ENCODE measurements at places on chromosomes 3 and 15.

DNA sequence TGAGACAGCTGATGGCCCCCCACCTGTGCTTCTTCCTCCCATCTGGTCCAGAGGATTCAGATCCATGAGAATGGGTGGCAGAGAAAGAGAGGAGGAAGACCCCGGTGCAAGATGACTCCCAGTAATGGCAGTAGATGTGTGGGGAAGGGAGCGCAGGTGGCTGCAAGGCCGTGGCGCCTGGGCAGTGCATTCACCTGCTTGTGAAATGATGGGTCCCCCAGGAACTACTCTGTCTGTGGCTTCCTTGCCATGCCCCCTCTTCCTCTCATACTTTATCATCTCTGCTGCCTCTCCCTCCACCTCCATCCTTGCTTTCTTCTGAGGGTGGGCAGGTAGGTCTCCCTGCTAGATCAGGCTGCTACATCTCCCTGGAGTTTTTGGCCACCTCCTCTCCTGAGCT is 23.3 kb downstream of the ZNF710 start:
- DNase-seq: no peak

DNA sequence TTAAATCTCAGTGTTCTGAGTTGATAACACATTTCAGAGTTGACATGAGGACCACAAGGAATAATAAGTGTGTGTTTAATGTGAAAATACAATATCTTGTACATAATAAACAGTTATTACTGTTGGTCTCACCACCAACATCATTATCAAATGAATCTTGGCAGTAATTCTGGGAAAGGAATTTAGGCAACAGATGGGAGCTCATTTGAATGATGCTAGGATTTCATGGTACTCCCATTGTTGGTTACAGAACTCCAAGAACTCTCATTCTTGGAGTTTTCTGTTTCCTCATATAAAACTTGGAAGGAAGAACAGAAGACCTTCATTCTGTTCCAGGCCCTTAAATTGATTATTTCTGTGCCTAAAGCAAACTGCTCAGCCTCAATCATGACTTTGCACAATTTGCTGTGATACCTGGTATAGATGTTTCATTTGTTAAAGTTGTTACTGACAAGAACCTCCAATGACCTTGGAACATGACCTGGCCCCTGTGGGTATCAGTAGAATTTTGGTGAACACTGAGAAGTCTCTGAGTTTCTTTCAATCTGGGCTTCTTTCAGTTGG is 385.8 kb downstream of the LPP start:
- DNase-seq: no peak

DNA sequence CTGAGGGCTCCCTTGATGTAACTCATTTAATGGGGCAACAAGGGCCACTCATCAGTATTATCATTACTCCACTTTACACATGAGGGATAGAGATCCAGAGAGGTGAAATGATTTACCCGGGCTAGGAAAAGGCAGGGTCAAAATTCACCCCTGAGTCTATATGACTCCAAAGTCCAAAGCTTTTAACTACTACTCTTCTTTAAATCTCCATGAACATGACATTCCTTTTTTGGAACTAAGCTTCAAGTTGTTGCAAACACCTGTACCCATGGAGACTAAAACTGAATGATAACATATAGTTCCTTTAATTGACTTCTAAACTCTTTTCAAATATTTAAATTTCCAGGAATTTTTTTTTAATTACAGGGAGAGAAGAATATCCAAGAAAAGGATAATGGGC is 292.9 kb upstream of the GADL1 start:
- no peak for DNase-seq

GRCh38 chr3:189227249-189227648 is 55.5 kb downstream of the TPRG1 start:
- DNase-seq: no peak

GRCh38 chr3:172253200-172253599 is 195.1 kb downstream of the GHSR start:
- DNase-seq: no peak

DNA sequence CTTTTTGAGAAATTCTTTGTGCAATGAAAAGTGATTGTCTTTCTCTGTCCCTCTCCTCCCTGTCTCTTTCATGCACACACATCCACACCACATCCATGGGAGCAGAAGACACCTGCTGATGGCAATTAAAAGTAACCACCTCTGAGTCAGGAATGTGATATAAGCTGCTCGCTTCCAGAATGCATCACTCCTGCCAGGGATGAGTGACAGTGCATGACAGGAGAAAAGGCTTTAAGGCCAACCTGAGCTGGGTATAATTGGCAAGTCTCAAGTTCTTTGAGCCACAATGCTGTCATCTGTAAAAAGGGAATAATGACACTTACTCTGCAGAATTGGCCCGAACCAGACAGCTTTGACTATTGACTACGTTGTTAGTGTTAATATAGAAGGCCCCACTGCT is 59.6 kb downstream of the UBP1 start:
- DNase-seq: no peak

- no peak for DNase-seq
Observed at GRCh38 chr3:18825665-18826064, 322.6 kb upstream of the KCNH8 start.

DNA sequence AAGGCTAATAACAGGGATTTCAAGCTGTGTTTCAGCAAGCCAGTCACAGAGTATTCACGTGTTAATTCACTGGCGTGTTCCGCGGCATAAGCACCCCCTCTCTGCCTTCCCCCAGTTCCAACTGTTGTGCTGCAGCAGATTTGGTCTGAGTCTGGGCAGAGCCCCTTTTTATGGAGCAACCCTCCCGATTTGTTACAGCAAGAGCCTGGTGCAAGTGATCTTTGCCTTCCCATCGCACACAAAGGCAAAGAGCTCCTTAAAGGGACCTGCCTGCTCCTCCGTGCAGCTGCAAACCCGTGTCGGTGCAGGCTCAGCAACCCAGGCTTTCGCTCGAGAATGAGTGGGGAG is 170.5 kb downstream of the KCNAB1 start:
- no peak for DNase-seq

- no peak for DNase-seq
Observed at GRCh38 chr3:157220211-157220610, 60.3 kb upstream of the CCNL1 start.

- DNase-seq: no peak
Observed at GRCh38 chr15:75064846-75065245, 41.5 kb downstream of the PPCDC start.

GRCh38 chr3:184241447-184242296 is 7.1 kb downstream of the ALG3 start:
- peak; percentile 75 for DNase-seq

DNA sequence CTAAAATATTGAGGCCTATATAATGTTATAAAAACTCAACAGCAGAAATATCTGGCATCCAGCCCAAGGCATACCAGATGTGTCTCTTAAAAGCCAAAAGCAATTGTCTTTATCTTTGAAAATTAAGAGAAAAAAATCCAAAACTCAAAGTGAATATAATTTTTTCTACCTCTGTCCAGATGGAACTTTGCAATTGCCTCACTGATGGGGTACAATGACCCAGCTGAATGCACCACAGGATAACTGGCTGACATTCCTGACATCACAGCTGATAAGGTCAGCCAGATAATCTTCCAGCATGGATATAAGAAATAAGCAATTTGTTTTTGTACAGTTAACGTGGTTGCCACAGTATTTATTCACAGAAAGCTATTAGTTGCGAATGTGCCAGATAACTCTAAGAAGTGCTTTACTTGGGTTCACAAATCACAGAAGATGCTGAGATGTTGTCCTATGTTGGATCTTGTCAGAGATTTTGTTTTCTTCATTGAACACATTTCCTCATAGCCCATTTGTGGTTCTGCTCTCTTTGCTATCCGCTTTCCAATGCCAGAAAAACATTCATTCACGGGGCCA is 566.9 kb upstream of the CCDC54 start:
- no peak for DNase-seq

DNA sequence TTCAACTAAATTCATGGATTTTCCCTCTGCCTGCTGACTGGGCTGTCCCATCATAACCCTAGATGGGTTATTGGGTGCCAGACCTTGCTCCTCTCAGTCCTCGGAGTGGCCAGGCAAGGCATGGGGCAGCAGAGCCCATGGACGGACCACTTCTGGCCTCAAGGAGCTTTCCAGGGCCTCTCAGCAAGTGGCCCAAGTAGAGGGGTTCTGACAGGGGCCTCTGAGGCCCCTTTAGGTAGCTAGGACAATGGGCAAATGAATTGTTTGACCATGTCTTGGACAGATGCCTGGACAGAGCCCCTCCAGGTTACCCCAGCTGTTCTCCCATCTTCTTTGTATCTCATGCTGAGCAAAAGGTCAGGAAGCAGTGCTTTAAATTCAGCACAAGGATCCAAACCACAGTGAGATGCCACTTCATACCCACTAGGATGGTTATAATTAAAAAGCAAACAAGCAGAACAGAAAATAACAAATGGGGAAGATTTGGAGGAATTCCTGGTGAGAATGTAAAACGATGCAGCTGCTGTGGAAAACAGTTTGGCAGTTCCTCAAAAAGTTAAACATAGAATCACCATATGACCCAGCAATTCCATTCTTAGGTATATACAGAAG is 61.6 kb downstream of the SPSB4 start:
- DNase-seq: no peak

GRCh38 chr3:56556908-56557830 is at the start of gene CCDC66:
Gene CCDC66, plus strand, starts transcription at chr3:56557175. Its CDS starts 68 bp downstream, at chr3:56557243.
- DNase-seq: peak; percentile 98

- no peak for DNase-seq
Observed at GRCh38 chr3:62252438-62253157, 120.8 kb downstream of the FEZF2 start.

DNA sequence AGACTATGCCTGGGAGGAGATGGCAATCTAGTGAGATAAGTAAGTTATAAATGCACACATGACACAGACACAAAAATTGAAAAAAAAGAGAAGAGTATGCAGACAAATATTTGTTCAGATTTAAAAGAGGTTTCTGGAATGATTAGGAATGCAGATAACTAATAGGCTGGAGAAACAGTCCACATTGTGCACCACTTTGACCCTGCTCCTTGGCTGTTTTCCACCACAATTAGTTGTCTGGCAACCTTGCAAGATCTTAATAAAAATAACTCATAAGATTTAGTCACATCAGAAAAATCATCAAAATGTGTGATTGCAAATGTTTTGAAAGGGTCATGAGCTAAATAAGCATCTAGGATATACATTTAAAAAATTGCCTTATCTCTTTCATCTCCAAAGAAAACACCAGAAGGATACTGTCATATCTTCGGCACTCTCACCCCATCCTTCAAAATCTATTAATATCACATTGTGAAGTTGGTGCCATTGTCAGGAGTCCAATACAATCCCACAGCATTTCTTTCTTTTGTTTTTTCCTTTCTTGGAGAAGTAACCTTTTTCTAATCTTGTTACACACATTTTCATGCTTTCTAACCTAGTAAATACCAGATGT is 153.7 kb upstream of the KCNMB2 start:
- no peak for DNase-seq

- DNase-seq: no peak
Observed at GRCh38 chr15:95284933-95285421, 1045.5 kb upstream of the NR2F2 start.

DNA sequence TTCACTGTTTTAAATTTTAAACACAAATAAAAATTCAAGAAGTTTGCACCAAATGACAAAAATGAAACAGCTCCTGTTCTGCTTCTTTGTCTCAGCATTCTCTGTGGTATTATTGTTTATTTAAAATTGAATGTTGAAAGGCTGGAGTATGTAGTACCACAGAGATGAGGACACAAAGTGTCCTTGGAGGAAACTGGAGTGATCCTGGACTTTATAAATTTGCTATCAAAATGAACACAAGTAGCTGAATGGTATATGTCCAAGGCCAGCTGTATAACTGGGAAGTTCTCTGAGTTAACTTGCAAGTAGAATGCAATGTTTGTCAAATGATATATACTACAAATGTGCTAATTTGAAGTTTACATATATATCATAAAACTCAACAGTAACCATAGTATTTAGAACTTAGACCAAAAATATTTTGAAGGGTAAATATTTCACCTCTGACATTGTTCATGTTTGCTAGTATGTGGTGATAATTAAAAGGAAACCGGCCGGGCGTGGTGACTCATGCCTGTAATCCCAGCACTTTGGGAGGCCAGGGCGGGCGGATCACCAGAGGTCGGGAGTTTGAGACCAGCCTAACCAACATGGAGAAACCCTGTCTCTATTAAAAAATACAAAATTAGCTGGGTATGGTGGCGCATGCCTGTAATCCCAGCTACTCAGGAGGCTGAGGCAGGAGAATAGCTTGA is 12.3 kb downstream of the BTLA start:
- DNase-seq: no peak

DNA sequence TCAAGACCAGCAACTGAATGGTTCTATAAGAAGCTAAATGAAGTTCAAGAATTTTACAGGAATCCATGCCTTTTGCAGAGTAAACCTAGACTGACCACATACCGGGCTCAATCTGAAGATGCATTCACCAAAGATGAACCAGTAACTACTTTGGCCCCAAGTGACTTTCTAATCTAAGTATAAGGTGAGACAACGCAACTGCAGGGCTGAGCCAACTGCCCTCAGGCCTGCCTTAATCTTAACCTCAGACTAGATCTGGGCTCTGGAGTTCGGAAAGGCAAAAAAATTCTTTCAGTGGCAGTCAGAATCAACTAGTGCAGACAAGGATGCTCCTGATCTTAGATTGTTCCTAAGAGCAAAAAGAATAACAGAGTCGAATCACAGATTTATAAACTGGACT is 48.3 kb downstream of the EXD1 start:
- DNase-seq: no peak

DNA sequence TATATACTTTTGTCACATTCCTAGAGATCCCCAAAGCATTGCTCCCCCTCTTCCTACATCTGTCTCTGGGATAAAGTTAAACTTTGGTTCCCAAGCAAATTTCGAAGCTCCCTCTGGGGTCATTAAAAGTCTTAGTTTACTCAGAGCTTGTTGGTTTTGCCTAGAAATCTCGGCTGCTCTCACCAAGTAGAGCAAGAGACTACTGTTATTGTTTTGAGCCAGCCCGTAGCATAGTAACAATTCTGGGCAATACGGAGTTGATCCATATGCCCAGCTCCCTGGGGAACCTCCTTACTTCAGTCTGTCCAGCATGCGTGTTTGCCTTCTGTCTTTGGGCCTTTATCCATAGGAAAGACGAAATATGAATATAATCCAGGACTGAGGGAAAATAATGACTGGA is 10.0 kb upstream of the P3H2 start:
- no peak for DNase-seq

DNA sequence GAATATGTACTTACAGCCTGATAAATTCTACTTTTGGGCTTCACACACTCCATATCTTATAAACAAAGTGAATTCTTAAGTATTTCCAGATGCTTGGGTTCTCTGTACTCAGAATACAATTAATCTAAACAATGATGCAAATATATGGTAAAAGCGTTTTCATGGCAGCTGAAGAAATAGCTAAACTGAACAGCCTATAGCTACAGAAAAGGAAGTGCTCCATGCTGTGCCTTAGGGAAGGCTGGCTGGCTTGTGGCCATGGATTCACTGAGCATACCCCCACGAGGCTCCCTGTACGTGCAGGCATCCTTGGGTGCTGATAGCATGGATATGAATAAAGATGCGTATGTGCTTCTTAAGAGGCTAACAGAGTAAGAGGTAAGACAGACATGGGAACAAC is 264.0 kb downstream of the KLF13 start:
- no peak for DNase-seq

Measured in D341Med (cell line).